ENCODE measurements at places on chromosomes 1 and 21.
A peak's percentile ranks its signal among the peaks of the same experiment; 100 is the strongest.

GRCh38 chr1:29251164-29252124, 15.1 kb downstream of the PTPRU start:
- no peak for DNase-seq

GRCh38 chr21:37199057-37199924, 67.8 kb downstream of the VPS26C start:
- no peak for DNase-seq

DNA sequence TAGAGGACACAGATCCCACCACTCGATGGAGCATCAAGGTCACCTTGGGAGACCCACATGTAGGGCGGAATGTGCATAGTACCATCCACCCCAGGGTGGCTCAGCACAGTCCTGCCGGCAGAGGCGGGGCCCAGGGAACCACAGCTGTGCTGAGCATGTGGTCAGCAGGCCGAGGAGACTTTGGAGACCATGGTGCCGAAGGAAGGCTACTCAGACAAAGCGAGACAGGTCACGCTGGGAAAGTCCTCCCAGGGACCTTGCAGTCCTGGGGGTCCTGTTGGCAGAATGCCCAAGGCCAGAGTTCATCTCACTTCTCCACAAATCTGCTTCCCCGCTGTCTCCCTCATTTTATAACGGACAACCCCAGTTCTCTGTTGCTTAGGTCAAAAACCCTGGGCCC, 22.5 kb downstream of the WNT3A start:
- no peak for DNase-seq

GRCh38 chr1:245690156-245690690, 535.4 kb downstream of the KIF26B start:
- no peak for DNase-seq

GRCh38 chr1:79777481-79778219, 771.1 kb upstream of the ADGRL4 start:
- no peak for DNase-seq

- no peak for DNase-seq
Measured at GRCh38 chr1:116940814-116941599, 31.3 kb downstream of the PTGFRN start.

DNA sequence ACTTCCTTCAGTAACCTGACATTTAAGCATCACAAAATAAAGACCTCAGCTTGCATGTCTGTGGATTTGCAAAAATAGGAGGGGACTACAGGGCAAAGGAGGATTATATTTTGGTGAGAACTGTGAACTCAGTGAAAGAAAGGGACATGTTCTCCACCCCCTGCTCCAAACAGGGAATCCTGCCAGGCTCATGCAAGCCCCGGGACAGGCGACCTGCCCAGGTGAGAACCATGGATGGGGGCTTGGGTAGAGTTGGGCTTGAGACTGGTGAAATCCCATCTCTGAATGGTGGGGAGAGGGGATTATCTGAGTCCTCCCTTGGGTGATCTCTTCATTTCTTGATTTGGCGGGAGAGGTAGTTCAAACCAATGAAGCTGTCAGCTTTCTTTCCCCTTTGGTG, 110.1 kb downstream of the SUSD4 start:
- no peak for DNase-seq

GRCh38 chr1:47002211-47002610, 21.3 kb upstream of the CYP4X1 start:
- no peak for DNase-seq

- no peak for DNase-seq
Measured at GRCh38 chr1:52413410-52413989, 9.1 kb downstream of the PRPF38A start.

GRCh38 chr21:26844258-26845065, 747 bp downstream of the ADAMTS1 start:
- DNase-seq: no peak

DNA sequence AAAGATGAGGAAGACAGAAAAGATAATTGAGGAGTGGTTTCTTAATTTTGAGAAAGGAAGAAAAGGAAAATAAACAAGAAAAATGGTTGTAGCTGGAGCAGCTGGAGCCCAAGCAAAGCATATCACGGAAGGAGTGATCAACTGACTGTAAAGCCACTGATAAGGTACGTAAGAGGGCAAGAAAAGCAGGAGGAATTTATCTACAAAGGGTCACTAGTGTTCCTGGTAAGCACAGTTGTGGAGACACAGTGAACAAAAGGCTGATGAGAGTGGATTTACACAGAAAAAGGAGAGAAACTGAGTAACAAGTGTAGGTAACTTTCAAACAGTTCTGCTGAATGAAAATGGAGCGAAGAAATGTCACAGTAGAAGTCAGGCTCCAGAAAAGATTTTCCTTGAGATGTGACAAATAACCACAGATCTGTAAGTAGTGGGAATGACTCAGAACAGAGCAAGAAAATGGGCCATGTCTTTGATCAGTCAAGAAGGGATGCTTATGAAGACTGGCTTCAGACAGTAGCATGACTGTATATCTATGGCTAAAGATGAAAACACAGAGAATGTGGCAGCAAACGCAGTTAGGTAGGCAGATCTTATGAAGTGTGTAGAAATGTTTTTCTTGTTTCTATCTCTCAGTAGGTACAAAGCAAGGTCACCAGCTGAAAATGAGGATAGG, 45.6 kb upstream of the RBM34 start:
- DNase-seq: no peak

GRCh38 chr1:185317886-185318310, 855 bp upstream of the IVNS1ABP start:
- DNase-seq: peak; percentile 66

- DNase-seq: no peak
Measured at GRCh38 chr1:6603915-6604558, 1.4 kb upstream of the KLHL21 start.

DNA sequence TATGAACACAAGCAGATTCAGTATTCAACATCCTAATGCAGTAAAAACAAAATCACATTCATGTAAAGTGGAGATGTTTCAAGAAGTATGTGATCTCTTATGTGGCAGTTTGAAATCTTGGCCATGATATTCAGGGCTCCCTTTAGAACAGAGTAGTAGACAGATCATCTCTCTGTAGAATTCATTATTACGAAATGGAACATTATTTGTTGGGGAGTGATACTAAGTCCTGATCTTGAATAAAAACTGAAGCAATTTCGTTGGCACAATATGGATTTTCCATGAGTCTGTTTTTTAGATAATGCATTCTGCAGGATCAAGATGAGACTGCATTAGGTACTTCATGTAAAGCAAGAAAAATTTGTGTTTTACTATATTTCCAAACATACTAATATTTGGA, 264.4 kb upstream of the NRIP1 start:
- DNase-seq: no peak

GRCh38 chr21:44318489-44319285, 18.8 kb downstream of the PFKL start:
- no peak for DNase-seq

GRCh38 chr1:248618878-248619277, 16.0 kb downstream of the OR2T11 start:
- DNase-seq: peak; percentile 20

DNA sequence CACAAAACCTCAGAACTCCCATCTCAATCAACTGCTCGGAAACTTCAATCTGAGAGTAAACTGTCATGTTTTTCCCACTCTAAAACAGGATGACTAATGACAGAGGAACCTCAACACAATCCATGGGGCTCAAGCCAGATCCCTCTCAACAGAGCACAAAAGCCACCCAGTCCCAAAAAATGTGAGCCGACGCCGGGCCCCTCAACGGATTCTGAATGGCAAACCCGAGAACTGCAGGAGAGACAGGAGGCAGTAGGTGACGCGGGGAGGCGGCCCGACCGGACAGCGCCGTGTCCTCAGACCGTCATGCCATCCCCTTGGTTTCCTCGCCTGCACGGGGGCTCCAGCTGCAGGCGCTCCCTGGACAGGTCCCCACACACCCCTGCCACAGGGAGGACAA, 53.4 kb downstream of the SSBP3 start:
- DNase-seq: no peak

GRCh38 chr1:8082945-8083344, 56.8 kb upstream of the ERRFI1 start:
- DNase-seq: no peak

GRCh38 chr1:44611419-44611818, 62.9 kb downstream of the TMEM53 start:
- DNase-seq: no peak

DNA sequence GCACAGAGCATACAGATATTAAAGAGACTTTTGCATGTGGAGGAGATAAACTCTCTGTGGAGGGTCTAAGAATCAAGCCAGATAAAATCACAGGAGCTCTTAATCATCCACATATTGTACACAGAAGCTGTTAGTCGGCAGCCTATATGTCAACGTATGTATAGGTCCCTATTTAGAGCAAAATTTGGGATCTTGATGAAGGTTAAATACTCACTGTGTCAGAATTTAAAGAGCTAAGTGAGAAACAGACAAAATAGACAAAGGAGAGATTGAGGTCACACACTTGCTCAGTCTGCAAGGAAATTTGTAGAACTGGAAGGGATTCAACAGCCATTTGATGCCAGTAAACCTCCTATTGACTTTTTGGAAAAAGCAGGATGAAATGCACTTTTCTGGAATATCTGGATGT, 4.1 kb upstream of the IRF2BP2 start:
- no peak for DNase-seq

DNA sequence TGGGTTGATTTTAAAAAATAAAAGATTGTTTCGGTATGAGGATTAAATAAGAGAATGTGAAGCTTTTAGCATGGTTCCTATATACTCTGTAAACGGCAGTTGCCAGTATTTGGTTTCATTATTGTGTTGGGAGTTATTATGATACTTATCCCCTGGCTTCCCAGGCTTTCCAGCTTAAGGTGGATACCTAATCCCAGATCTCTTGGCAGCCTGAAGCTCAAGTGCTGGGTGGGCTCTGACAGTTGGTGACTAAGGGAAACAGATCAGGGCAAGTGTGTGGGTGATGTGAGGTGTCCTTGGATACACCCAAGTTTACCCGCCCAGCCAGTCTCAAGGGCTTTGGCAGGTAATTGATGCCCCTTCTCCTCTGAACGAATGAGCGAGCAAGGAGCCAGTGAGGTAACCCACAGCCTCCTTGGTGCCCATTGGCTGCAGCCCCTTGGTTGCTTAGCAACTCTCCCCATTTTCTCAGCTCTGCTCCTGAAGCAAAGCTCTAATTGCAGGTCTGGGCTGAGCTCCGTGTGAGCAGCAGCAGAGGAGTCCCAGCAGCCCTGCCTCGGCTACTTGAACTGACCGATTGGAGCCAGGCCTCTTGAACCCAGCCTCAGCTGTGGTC, 6.1 kb downstream of the IPO13 start:
- no peak for DNase-seq

GRCh38 chr1:229217716-229218115, 53.2 kb upstream of the RAB4A start:
- DNase-seq: no peak

DNA sequence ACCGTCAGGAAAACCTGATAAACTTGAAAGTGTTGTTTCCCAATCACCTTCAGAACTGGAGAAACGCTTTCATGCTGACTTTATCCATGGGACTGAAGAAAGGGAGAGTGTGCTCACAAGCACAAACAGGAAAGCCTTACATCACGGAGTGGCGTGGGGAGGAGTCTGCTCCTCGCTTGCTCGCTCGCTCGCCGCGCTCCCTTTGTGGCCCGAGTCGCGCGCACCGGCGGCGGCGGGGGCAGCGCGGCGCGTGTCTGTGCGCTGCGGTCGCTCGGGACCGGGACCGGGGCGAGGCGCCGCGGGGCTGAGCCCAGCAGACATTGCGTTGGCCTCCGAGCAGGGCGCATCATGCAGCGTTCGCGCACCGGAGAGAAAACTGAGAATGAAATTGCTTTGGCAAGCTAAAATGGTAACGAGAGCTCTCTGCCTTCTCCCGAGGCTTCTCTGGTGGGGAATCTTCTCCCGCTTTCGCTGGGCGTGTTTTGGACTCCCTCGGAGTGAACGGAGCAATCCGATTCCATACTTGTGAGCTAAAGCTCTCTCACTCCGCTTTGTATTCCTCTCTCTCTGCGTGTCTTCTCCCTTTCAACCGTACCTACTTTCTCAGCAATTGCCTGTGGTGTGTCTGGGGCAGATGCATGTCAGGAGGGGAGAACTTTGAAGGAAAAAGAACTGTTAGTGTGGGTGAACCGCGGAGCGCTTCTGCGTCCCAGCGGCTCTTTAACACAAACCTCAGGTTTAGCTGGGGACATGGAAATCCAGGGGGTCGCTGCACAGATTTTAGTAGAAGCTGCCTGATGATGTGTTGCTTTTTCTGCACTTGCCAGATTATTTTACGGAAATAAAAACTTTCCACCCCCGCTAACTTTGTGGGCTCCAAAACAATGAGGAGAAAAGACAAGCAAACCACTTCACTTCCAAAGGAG, at the start of gene RGL1:
Gene RGL1 (plus strand): TSS at position 205 of the 926 bp plus-strand sequence. CDS start 178 bp downstream, at position 383.
- DNase-seq: peak; percentile 3
